Epithelial cell of alveolus of lung (primary cell): ENCODE measurements at places on chromosomes 6 and 20. TPM values are rescaled to one million over a fixed set of nuclear protein-coding genes. Genes with fewer than 3 reads are reported as not detected.

OR2H2 gene
- total RNA-seq = not detected in 2 replicates

CLIC5 gene
- total RNA-seq = 0.08 TPM in 1 of 2 replicates, not detected in the other

SEMG1 gene
- total RNA-seq = not detected in 2 replicates

ISM1 gene
- 0.08 and 0.26 TPM in 2 replicates for total RNA-seq

PARD6B gene
- total RNA-seq = 1.0 and 1.9 TPM in 2 replicates

MYCT1 gene
- total RNA-seq = 0.48 and 1.4 TPM in 2 replicates

PROKR2 gene
- not detected in 2 replicates for total RNA-seq

OR2H1 gene
- total RNA-seq = not detected in 2 replicates

TCFL5 gene
- total RNA-seq = 8.0 and 15.4 TPM in 2 replicates

CCND3 gene
- total RNA-seq = 92.1 and 128 TPM in 2 replicates

SYCP2L gene
- 0.13 TPM in 1 of 2 replicates, not detected in the other for total RNA-seq

FLRT3 gene
- 4.8 and 7.7 TPM in 2 replicates for total RNA-seq

NRN1 gene
- total RNA-seq = 0.13 TPM in 1 of 2 replicates, not detected in the other

PRICKLE4 gene
- total RNA-seq = 0.65 and 1.6 TPM in 2 replicates

ADGB gene
- not detected in 2 replicates for total RNA-seq

PAX1 gene
- not detected in 2 replicates for total RNA-seq

ECT2L gene
- total RNA-seq = not detected in 2 replicates

KCNB1 gene
- under 0.01 TPM in 1 of 2 replicates, not detected in the other for total RNA-seq

SOX18 gene
- 0.13 and 2.4 TPM in 2 replicates for total RNA-seq

DEFB124 gene
- not detected in 2 replicates for total RNA-seq

FKBP5 gene
- total RNA-seq = 94.8 and 143 TPM in 2 replicates

PRDM13 gene
- total RNA-seq = not detected in 2 replicates

LIME1 gene
- total RNA-seq = 1.3 and 1.9 TPM in 2 replicates

OPRL1 gene
- 1.2 and 1.4 TPM in 2 replicates for total RNA-seq

TSBP1 gene
- not detected in 2 replicates for total RNA-seq

LIN28B gene
- not detected in 2 replicates for total RNA-seq
